Ecto neural progenitor cell (in vitro differentiated cells): ENCODE measurements at places on chromosomes 7 and 10.

DNA sequence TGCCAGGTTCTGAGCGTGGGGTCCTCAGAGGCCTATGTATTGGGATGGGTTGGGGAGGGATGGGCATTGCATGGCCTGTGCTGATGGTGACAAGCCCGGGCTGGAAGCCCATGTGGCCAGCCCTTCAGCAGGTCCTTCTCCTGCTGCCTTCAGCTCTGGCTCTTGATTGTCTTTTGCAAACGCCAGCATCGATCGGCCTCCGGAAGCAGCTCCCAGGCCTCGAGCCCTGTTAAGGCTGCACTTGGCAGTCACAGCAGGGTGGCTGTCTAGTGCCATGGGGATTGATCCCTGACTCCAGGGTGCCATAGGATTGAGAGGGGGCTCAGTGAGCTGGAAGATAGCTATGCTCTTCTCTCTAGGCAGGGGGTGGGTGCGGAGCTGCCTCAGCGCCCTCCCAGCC, 51.4 kb downstream of the CDH23 start:
- DNase-seq: no peak

DNA sequence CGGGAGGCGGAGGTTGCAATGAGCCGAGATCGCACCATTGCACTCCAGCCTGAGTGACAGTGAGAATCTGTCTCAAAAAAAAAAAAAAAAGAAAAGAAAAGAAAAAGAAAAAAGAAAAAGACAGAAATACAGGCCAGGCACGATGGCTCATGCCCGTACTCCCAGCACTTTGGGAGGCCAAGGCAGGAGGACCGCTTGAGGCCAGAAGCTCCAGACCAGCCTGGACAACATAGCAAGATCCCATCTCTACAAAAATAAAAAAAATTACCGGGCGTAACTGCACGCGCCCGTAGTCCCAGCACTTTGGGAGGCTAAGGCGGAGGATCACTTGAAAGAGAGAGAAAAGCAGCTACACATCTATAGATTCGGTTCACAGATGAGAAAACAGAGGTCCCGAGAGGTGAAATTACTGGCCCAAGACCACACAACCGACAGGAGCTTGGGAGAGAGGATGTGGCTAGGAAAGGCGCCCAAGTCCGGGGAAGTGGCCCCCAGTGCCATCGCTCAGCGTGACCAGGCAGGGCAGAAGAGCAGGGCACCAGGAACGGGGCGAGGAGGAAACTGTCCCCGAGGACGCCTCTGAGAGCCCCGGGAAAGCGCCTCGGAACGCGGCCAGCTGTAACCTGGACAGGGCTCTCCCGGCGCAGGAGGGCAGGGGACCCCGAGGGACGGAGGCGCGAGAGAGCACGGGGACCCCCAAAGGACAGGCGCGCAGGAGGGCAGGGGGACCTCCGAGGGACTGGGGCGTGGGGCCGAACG, 612 bp downstream of the SNX8 start:
- no peak for DNase-seq

DNA sequence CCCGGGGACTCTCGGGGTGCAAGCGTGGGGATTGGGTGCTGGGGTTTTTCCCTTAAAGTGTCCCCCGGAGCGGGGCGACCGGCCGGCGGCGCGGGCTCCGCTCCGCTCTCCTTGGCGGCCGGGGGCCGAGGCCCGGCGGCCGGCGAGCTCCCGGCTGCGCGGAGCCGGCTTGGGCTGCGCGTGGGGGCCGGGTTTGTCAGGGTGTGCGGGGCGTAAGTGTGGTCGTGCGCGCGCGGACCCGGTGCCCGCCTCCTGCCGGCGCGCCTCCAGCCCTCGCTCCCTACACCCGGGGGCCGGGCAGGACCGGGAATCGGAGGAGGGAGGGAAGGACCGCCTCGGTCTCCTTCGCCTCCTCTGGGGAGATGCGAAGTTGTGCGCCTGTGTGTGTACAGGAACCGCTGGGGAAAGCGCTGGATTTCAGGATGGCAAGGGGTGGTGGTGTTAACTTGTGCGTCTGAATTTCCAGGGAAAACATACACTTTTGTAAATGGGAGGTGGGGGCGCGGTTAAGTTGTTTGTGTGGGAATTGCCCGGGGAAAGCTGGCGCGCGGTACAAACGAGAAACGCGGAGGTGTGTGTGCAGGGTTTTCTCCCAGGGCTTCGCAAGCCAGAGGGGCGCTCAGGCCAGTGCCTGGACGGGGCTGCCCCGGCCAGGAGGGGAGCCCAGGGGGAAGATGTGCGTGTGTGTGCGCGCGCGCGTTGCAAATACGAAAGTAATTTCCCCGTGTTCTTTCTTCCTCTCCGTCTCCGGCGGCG, 737 bp downstream of the ZMIZ1 start:
- DNase-seq: peak; percentile 64

DNA sequence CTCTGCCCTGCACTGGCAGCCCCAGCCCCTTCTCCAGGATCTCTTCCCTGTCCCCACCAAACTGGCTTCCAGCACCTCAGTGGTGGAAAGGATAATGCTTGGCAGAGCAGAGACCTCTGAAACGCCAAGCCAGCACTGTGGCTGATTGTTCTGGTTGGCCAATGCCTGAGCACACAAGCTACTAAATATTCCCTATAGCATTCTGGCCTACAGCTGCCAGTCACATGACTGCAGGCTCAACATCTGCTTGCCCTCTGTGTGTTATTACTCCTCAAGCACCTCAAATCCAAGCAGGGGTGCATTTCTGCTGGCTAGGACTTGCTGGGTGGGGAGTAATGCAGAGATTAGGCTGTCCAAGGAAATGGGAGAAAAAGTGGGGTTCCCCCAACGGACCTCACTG, 6.1 kb downstream of the TBATA start:
- no peak for DNase-seq

- DNase-seq: no peak
These were observed 155.3 kb downstream of the CAMK1D start for GRCh38 chr10:12504628-12505027.

DNA sequence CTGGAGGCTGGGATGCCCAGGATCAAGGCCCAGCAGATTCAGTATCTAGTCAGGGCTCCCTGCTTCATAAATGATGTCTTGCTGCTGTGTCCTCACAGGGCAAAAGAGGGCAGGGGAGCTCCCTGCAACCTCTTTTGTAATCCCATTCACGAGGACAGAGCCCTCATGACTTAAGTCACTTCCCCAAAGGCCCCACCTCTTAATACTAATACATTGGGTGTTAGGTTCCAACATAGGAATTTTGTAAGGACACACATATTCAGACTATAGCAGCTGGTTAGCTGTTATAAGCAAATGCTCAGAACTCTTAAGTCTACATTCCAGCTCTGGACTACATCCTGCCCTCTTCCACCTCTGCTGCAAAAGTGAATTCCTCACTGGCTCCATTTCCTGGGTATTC, 63.0 kb downstream of the VOPP1 start:
- no peak for DNase-seq

DNA sequence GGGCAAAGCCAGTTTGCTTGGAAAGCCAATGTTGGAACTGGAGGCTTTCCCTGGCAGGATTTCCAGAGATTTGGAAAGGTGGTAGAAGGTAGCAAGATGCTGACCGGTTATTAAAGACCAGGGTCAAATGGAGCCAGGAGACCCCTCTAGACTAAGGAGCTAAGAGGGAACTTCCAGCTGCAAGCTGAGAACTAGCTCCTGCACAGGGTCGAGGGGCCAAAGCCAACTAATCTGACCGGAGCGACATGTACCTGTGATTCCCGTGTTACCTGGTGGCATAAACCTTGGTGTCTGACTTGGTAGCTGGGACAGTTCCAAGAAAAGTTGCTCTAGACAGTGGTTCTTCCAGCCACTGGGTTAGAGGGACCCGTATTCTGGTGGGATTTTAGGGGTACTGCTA, 41.8 kb downstream of the SPDYE5 start:
- no peak for DNase-seq

- DNase-seq: no peak
These were observed 159.8 kb downstream of the NRF1 start for GRCh38 chr7:129771201-129771927.

DNA sequence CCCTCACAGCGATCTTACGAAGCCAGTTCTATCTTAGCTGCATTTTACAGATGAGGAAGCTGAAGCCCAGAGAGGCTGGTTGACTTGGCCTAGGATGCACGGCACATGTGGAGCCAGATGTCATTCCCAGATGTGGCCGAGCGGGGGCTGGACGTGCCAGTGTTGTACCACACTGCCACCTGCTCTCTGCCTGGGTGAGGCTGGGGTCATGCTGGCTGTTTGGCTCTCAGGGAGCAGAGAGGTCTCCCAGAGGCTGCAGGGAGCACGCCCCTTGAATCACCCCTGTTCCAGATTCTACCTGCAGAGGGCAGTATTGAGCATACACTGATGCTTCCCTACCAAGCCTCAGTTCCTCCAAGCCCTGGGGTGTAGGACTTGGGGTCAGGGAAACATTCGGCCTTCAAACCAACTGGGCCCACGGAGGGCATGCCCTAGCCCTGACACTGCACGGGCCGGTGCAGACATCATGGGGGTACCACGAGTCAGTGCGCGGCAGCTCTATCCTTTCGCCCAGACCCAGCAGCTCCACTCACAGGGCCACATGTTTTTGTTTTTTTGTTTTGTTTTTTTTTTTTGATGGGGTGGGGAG, 3.8 kb upstream of the GTF2IRD1 start:
- peak; percentile 78 for DNase-seq

GRCh38 chr10:77548157-77548556, 89.5 kb downstream of the KCNMA1 start:
- no peak for DNase-seq

DNA sequence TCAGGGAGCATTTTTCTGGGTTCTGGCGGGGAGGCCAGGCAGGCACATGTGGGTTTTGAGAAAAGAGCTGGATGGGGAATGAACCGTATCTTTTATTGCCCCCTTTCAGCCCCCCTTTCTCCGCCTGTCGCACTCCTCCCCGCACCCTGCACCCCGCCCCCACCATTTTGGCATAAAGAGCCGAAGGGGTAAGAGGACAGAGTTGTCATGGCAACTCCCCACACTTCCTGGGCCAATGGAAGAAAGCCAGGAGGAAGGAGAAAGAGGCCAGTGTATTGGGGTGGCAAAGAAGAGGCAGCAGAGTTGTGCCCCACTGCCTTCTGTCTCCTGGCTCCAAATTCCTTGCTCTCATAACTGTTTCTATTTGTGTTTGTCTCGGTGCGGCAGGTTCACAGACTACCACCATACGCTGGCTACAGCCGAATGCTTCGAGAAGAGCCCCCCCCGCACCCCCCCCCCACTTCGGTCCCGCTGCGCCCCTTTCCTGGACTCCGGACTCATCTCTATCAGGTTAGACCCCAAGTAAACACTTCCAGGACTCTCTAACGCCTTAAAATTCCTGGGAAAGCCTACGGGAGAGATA, 3.4 kb downstream of the KCNIP2 start:
- DNase-seq: no peak
